Glutamatergic neuron (in vitro differentiated cells): ENCODE measurements at places on chromosomes 2 and 18.

DNA sequence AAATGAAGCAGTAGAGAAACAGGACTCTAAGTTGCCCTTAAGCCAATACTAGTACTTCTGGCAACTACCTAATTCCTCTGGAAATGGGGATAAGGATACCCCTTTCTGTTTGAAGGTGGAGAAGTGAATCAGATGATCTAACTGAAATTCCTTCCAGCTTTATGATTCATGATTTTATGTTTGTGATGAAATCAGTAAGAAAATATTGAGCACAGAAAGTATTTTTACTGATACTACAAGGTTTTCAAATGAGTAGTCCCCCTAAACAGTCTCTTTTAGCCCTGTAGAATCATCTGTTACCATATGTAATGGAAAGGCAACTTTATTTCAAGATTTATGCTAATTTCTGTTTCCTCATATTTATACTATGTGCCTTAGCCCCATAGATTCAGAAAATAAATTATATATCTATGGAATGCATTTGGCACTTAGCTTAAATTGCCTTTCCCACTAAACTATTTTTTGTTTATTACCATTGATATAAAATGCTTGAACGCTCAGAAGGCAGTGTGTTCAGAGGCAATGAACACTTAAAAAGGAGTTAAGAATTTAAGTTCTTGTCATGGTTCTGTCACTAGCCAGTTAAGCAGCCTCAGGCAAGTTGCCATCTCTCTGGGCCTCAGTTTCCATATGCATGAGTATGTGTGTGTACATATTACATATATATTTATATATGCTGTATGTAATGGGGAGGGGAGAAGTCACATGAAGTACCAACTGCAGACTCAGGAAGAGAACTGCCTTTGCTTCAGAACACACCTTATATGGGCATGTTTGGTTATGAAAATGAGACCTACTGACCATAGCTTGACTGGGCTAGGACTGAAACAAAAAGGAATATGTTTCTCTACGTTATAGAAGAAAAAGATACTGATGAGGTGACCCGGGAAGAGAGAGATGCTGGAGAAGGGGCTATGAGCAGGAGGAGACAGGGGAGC lies 97.7 kb downstream of the CDC42EP3 start:
- H3K4me3 ChIP-seq = no peak overlapping the region
- H3K27me3 ChIP-seq = no peaks in the 10 kb centered on the region
- H3K36me3 ChIP-seq = no peaks in the 10 kb centered on the region
- H3K4me1 ChIP-seq = no peaks in the 10 kb centered on the region
- no peak for DNase-seq

- H3K27ac ChIP-seq = peak overlapping the region; percentile 76
- peaks cover 2% of the 10 kb centered on the region for H3K27me3 ChIP-seq
- peaks cover 5% of the 10 kb centered on the region for H3K36me3 ChIP-seq
- peaks cover 19% of the 10 kb centered on the region for H3K4me1 ChIP-seq
These were observed 258.3 kb downstream of the SETBP1 start for GRCh38 chr18:44938720-44939665.

- H3K4me3 ChIP-seq = peak overlapping the region; percentile 55
- H3K27ac ChIP-seq = peak overlapping the region; percentile 67
- DNase-seq = peak; percentile 22
- H3K36me3 ChIP-seq = no peaks in the 10 kb centered on the region
- H3K27me3 ChIP-seq = peaks cover 5% of the 10 kb centered on the region
These were observed 169.1 kb upstream of the KLF7 start for GRCh38 chr2:207334624-207335371.

DNA sequence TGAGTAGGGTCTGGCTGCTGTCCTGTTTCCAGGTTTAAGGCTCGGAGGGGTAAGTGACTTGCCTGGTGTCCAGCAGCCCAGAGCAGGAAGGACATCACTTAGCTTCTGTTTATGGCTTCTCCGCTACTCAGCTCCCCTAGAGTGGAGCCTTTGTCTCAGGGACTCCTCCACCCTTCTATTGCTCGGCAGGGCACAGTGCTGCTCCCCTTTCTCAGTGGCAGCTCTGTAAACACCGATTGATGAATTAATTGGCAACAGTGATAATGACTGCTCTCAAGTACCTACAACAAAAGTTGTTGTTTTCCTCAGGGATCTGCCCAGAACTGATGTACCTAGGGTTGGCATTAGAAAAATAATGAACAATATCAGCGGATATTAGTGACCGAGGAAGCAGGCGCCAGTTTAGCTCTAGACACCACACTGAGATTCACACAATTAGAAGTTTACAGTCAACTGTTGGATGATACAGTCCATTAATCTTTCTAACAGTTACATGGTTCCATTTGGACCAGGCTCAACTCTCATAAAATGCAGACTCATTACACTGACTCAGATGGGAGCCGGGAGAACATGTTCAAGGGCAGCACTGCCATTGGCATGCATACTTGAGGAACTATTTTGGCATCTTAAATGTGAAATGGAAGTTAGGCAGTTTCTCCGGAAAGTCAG lies 265.7 kb downstream of the MTX2 start:
- no peaks in the 10 kb centered on the region for H3K4me1 ChIP-seq
- no peak overlapping the region for H3K4me3 ChIP-seq
- no peaks in the 10 kb centered on the region for H3K36me3 ChIP-seq
- H3K27me3 ChIP-seq = peaks cover 1% of the 10 kb centered on the region
- no peak for DNase-seq

GRCh38 chr18:5894611-5895298 lies 567 bp downstream of the TMEM200C start:
- H3K27ac ChIP-seq = peak overlapping the region; percentile 55
- peaks cover 11% of the 10 kb centered on the region for H3K27me3 ChIP-seq
- peaks cover 18% of the 10 kb centered on the region for H3K4me1 ChIP-seq
- no peaks in the 10 kb centered on the region for H3K36me3 ChIP-seq

DNA sequence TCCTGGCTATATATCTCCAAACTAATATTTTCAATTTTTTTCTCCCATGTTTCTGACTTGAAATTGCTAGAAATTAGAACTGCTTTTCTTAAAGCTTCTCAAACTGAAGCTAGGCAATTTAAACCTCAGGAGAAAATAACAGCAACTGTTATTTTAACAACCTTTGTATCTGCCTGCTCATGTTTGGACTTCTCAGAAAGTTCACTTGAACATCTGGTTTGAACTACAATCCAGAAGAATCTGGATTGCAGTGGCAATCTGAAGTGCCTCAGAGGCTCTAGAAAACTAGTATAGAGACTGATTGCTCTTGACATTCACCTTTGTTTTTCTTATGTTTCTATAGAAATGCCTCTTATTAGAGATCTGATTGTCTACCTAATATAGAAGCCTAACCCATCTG lies 64.1 kb downstream of the STAT4 start:
- no peak overlapping the region for H3K4me3 ChIP-seq
- DNase-seq = no peak
- H3K27me3 ChIP-seq = no peaks in the 10 kb centered on the region
- no peak overlapping the region for H3K27ac ChIP-seq

GRCh38 chr2:96524482-96525210 lies 11.9 kb upstream of the ARID5A start:
- peaks cover 5% of the 10 kb centered on the region for H3K36me3 ChIP-seq
- no peak overlapping the region for H3K27ac ChIP-seq
- H3K4me3 ChIP-seq = no peak overlapping the region
- no peak for DNase-seq

GRCh38 chr2:9288233-9288632 lies 81.6 kb downstream of the ASAP2 start:
- H3K36me3 ChIP-seq = no peaks in the 10 kb centered on the region
- no peak for DNase-seq
- H3K27me3 ChIP-seq = peaks cover 2% of the 10 kb centered on the region
- H3K27ac ChIP-seq = no peak overlapping the region
- H3K4me1 ChIP-seq = peaks cover 18% of the 10 kb centered on the region

DNA sequence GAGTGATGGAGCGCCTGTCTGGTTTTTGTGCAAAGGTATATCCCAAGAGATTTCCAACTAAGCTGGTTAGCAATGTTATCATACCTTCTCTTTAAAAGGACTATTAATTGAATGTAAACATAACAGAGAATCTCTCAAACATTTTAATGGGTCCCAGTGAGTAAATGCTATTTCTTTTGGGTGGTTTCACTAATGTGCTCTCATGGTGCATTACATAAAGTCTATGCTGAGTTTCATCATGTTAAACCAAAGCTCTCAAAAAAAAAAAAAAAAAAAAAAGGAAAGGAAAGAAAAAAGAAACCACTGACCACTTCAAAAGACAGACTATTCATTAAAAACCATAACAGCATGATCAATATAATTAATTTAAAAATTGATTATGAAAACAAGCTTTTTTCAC lies 119.1 kb upstream of the SCN1A start:
- no peak overlapping the region for H3K4me3 ChIP-seq
- H3K36me3 ChIP-seq = no peaks in the 10 kb centered on the region
- H3K4me1 ChIP-seq = peaks cover 3% of the 10 kb centered on the region
- no peak for DNase-seq
- no peaks in the 10 kb centered on the region for H3K27me3 ChIP-seq

- H3K27ac ChIP-seq = no peak overlapping the region
- H3K4me1 ChIP-seq = no peaks in the 10 kb centered on the region
- H3K36me3 ChIP-seq = no peaks in the 10 kb centered on the region
- H3K4me3 ChIP-seq = no peak overlapping the region
- peaks cover 10% of the 10 kb centered on the region for H3K27me3 ChIP-seq
- no peak for DNase-seq
These were observed 191.5 kb upstream of the SALL3 start for GRCh38 chr18:78788161-78788560.

DNA sequence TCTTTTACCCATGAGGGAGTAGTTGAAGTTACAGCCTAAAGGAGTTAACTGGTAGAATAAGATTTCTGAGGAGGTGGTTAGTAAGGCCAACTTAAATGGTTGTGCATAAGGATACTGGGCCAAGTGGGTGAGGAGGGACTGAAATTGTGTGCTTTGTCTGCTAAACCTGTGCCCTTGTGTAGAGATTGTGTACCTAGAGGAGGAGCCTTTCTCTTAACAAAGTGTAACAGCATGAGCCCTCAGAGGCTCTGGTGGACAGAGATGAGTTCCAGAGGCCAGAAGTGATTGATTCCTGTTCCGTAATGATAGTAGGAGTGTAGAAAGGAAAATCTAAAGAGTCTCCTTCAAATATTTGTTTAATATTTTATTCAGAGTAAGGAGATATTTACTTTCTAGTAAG lies 42.9 kb downstream of the OTX1 start:
- peaks cover 2% of the 10 kb centered on the region for H3K27me3 ChIP-seq
- DNase-seq = no peak
- H3K4me1 ChIP-seq = no peaks in the 10 kb centered on the region
- no peak overlapping the region for H3K4me3 ChIP-seq

GRCh38 chr2:84855731-84856130 lies 25.2 kb downstream of the TRABD2A start:
- no peak for DNase-seq
- H3K27me3 ChIP-seq = peaks cover under 1% of the 10 kb centered on the region
- no peak overlapping the region for H3K4me3 ChIP-seq
- peaks cover 2% of the 10 kb centered on the region for H3K4me1 ChIP-seq
- peak overlapping the region; percentile 60 for H3K27ac ChIP-seq

DNA sequence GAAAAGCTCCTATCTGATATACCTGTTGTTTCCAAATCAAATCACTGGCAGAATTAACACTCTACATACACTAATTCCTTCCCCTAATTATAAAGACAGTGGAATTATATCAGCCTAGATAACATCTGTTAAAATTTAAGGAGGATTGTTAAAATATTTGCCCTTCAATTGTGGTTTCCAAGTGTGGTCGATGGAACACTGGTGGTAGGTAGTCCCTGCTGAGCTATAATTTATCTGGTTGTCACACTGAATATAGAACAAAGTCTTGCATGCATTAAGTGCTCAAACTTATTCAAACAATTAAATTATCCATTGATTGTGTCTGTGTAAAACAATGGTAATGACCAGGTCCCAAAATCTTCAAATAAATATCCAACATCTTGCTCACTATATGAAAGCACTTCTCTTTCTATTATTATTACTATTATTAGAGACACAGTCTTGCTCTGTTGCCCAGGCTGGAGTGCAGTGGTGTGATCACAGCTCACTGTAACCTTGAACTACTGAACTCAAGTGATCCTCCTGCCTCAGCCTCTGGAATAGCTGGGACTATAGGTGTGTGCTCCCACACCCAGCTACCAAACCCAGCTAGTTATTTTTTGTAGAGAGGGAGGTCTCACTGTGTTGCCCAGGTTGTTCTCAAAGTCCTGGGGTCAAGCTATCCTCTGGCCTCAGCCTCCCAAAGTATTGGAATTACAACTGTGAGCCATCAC lies 12.0 kb downstream of the CDH2 start:
- no peak for DNase-seq
- no peak overlapping the region for H3K4me3 ChIP-seq
- H3K27ac ChIP-seq = no peak overlapping the region
- peaks cover 15% of the 10 kb centered on the region for H3K4me1 ChIP-seq
- no peaks in the 10 kb centered on the region for H3K27me3 ChIP-seq
- no peaks in the 10 kb centered on the region for H3K36me3 ChIP-seq

DNA sequence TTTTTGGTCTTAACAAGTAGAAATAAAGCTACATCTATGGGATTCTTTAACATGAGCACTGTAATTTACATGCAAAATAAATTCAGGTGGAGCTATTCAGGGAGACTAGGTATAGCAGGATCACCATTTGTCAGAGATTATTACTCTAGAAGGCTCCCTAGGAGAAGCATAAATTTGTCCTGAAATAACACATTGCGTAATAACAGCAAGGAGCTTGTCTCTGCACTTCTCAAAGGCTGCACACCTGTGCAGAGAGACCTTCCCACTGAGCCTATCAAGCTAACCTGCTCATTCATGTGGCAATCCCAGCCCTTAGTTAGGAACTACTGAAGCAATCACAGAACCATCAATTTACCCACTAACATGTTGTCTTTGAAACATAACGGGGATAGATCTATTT lies 437.4 kb upstream of the MC4R start:
- no peaks in the 10 kb centered on the region for H3K36me3 ChIP-seq
- no peaks in the 10 kb centered on the region for H3K27me3 ChIP-seq

DNA sequence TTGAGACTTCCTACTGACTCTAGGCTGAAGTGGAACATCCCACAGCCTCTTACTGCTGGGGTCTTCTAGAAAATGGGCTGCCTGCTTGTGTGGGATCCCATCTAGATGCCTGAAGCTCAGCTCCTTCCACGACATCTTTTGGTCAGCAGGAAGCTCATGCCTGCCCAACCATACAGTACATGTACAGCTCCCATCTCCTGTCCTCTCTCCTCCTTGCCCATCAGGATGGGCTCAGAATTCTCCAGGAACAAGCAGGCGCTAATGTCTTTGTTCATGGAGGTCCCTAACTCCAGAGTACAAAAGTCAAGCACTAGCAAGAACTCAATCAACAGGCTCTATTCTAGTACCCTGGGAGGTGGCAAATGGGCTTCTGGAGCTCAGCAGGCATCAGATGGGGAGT lies 31.7 kb upstream of the GPR17 start:
- peaks cover under 1% of the 10 kb centered on the region for H3K4me1 ChIP-seq
- no peak for DNase-seq
- H3K4me3 ChIP-seq = no peak overlapping the region
- H3K36me3 ChIP-seq = peaks cover 9% of the 10 kb centered on the region

GRCh38 chr2:220356076-220356475 lies 728.6 kb downstream of the SLC4A3 start:
- no peaks in the 10 kb centered on the region for H3K4me1 ChIP-seq
- H3K36me3 ChIP-seq = no peaks in the 10 kb centered on the region
- no peak overlapping the region for H3K27ac ChIP-seq

- H3K4me1 ChIP-seq = no peaks in the 10 kb centered on the region
- no peak for DNase-seq
- no peaks in the 10 kb centered on the region for H3K36me3 ChIP-seq
These were observed 29.7 kb downstream of the C2orf42 start for GRCh38 chr2:70161069-70161534.

GRCh38 chr2:219612577-219613286 lies 14.7 kb upstream of the SLC4A3 start:
- peaks cover 2% of the 10 kb centered on the region for H3K27me3 ChIP-seq
- DNase-seq = no peak
- no peak overlapping the region for H3K27ac ChIP-seq
